ENCODE measurements at places on chromosomes 2 and 18.

- DNase-seq, result no peak
Observed at GRCh38 chr2:203880557-203881125, 13.1 kb downstream of the CTLA4 start.

DNA sequence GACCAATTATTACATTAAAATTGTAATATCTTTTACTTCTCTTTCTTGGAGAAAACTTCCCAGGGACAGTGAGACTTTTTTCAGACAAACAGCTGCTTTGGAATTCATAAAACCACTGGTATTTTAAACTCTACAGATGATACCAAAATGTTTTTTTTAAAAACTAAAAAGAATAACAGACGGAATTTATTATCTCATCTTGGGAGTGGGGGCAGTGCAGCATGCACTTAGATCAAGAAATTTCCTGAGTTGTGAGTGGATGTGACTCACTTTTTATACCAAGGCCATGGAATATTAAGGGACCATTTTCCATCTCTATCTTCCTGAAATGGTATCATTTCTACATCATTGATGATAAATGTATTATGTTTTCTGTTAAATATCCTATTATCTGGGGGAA lies 422.8 kb upstream of the HNRNPA3 start:
- DNase-seq, result no peak

GRCh38 chr2:168062054-168062453 lies 185.3 kb downstream of the STK39 start:
- DNase-seq, result no peak

GRCh38 chr2:144683966-144684365 lies 164.0 kb upstream of the ZEB2 start:
- DNase-seq, result no peak

- DNase-seq, result no peak
Observed at GRCh38 chr2:200494048-200494447, 15.8 kb downstream of the KCTD18 start.

- no peak for DNase-seq
Observed at GRCh38 chr2:148049284-148049683, 28.4 kb downstream of the MBD5 start.

DNA sequence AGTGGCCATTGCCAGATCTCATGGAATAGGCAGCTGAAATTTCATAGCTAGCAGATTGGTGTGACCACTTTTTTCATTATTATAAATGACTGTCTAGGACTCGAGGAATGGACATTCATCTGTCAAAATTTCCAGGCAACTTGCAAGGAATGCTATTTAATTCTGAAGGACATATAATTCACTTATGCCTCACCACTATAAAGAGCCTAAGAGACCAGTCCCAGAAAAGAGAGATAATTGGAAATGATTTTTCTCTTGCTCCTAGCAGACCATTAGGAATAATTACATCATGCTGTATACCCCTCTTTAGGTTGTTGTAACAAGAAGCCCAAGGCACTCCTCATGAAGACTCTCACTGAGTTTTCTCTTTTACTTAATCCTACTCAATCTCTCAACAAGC lies 557.4 kb upstream of the RAB6C start:
- DNase-seq, result no peak

All from stimulated activated CD8-positive, alpha-beta memory T cell treated with anti-CD3 and anti-CD28 coated beads, Interleukin-4, amount 100 ng/mL, for 1 hour (primary cell).